ENCODE measurements at places on chromosomes 16 and 17. TPM values are rescaled to one million over a fixed set of nuclear protein-coding genes. Genes with fewer than 3 reads are reported as not detected.

The SLC35G6 gene
- not detected for total RNA-seq

The FUS gene
- 794 TPM for total RNA-seq

The TMEM204 gene
- total RNA-seq, result 40.3 TPM

The DRC7 gene
- not detected for total RNA-seq

The SLC2A4 gene
- not detected for total RNA-seq

The IGF2BP1 gene
- total RNA-seq, result 0.02 TPM

The HAPSTR1 gene
- 63.5 TPM for total RNA-seq

The WNT9B gene
- total RNA-seq, result not detected

The CDH8 gene
- total RNA-seq, result not detected

The RAMP2 gene
- total RNA-seq, result not detected

The OTOP3 gene
- not detected for total RNA-seq

The CMTM1 gene
- total RNA-seq, result 17.9 TPM

The RCVRN gene
- total RNA-seq, result not detected

The CHD9NB gene
- total RNA-seq, result 0.68 TPM

The TBC1D3G gene
- total RNA-seq, result not detected

The IL32 gene
- total RNA-seq, result 3,664 TPM

The TMEM92 gene
- total RNA-seq, result 0.59 TPM

The NOL3 gene
- total RNA-seq, result 20.2 TPM

The FOXC2 gene
- not detected for total RNA-seq

The LRRC46 gene
- total RNA-seq, result 0.30 TPM

The KIAA0753 gene
- 19.1 TPM for total RNA-seq

The CTRB2 gene
- total RNA-seq, result not detected

The HNF1B gene
- total RNA-seq, result 1.0 TPM

The UMOD gene
- total RNA-seq, result not detected

The KRT12 gene
- total RNA-seq, result not detected

The SNAI3 gene
- 7.2 TPM for total RNA-seq

The CACNG1 gene
- not detected for total RNA-seq

The TVP23A gene
- not detected for total RNA-seq

The RASD1 gene
- 0.80 TPM for total RNA-seq

The HBA2 gene
- total RNA-seq, result not detected

The CCDC144A gene
- total RNA-seq, result 3.0 TPM

The WFIKKN1 gene
- 0.77 TPM for total RNA-seq

The MYH1 gene
- total RNA-seq, result not detected
